Activated effector memory CD4-positive, alpha-beta T cell treated with anti-CD3 and anti-CD28 coated beads, Interleukin-2, amount 50 U/mL, for 16 hours (primary cell): ENCODE measurements at places on chromosomes 7 and 10.
A peak's percentile ranks its signal among the peaks of the same experiment; 100 is the strongest.

GRCh38 chr7:12647364-12648219, 39.8 kb upstream of the ARL4A start:
- no peak for DNase-seq

DNA sequence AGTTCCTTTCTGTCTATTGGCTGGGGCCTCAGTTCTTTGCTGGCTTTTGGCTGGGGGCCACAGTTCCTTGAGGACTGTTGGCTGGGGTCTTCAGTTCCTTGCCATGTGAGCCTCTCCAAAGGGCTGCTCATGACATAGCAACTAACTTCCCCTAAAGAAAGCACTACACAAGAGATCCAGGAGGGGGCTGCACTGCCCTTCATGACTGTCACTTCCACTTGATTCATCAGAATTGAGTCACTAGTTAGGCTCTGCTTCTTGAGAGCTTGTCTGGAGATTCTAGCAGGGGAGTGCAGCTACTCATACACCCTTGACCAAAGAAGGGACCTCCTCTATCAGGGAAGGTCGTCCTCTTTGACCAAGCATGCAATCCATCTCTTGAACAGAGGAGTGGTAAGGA, 38.0 kb upstream of the MKX start:
- no peak for DNase-seq

DNA sequence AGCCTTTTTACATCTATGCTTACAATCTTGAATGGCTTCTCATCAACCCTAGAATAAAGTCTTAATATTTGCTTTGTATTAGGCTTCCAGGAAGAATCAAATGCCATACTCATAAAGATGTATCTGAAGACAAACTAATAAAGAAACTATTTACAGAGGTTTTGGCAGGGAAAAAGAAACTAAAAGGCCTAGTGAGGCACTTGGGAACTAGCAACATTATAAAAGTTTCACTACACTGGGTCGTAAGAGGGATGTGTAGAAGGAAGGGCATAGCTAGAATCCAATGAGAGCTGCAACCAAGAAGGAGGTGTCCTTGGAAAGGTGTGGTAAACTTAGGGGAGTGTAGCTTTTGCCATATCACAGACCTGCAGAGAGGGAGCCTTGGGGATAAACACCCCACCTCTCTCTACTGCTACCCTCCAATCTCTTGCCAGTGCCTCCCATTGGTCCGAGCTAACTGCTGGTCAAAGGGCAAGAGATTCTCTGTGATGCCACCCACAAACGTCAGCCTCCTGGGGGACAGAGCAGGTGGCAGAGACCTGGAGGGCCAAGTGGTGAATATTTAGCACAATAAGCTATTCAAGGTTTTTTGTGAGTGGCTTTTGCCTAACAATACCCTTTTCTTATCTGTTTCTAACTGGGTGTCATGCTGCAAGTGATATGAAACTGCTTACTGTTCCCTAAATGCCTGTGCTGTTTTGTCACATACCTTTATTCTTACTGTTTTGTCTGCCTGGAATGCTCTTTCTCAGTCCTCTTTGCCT, 60.7 kb downstream of the CPED1 start:
- no peak for DNase-seq

- DNase-seq, result no peak
Observed at GRCh38 chr7:21011153-21011552, 224.5 kb upstream of the SP8 start.

DNA sequence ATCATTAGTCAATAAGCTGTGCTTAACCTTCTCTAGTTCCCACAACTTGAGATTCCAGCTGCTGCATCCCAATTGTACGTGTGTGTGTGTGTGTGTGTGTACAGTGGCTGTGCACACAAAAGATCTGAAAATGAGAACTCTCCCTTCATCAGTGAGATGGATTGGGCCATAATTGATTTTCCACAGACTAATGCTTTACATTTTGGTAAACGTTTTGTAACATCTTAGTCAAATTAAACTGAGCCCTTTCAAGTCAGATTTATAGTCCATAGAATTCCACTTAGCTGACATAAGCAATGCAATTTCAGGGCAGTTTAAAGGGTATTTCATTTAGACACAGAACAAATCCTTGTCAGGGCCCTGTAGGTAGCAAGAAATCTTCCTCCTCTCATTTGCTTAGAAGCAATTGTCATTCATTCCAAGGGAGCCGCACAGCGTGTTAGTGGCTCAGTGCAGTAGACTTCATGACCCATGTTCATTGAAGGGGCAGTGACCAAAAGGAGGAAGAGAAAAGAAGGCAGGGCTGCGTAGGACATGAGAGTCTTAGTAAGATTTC, 1123.5 kb upstream of the AUTS2 start:
- DNase-seq, result no peak

DNA sequence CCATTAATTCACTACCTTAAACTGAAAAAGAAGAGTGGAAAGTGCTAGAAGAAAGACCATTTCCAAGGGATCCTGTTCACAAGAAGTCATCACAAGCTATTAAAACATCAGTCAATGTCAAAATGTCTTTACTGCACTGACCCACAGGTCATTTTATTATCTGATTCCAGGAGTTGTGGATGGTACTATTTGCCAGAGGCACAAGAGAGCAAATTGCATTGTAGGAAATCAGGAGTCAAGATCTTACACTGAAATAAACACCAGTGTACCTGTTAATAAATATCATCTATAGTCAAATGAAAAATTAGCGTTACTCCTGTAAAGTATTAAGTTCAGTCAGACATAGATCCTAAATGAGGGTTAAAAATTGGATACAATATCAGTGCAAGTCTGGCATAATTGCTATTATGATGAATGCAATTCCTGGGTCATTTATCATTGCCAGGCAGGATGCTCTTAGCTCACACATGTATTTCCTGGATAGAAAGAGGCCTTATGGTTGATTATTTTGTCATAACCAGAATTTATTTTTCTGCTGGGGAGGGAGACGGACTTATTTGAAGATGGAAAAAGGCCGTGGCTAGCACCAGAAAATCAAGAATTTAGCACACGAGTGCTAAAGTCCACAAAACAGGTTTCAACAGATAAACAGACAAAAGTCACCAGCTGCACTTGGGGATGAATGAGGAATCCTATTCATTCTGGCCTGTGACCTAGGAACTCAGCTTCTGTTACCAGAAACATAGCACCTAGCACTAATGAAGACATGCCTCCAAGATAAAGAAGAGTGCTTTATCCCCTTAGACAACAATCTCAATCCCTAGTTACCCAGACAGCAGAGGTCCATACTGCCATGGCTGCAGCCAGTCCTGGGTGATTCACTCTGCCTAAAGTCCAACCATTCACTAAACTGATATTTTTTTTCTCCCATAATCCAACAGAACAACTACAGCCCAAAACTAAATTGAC, 683.1 kb upstream of the POM121L12 start:
- DNase-seq, result no peak

GRCh38 chr10:11147722-11148121, 130.1 kb downstream of the CELF2 start:
- DNase-seq, result peak; percentile 71

DNA sequence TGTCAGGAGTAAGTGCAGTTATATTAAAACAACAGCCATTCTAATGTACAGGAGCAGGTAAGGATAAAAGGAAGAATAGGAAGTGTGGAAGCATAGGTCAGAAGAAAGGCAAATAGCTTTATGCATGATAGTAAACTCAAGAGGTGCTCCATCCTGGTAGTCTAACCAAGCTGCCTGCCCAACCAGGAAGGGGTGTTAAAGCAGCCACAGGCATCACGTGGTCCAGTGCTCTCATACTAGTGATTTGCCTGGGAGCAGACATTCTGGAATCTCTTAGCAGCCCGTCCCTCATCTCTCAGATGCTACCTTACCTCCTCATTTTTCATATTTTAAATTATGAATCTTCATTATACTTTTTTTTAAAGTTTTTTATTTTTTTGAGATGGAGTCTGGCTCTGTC, 18.5 kb downstream of the ABRAXAS2 start:
- no peak for DNase-seq
